ENCODE measurements at places on chromosomes 5 and 9.

- DNase-seq: no peak
Observed at GRCh38 chr5:43221502-43221901, 29.5 kb downstream of the NIM1K start.

- DNase-seq: no peak
Observed at GRCh38 chr5:67149057-67149950, 47.3 kb downstream of the CD180 start.

- no peak for DNase-seq
Observed at GRCh38 chr5:10623305-10623910, 59.5 kb downstream of the ANKRD33B start.

DNA sequence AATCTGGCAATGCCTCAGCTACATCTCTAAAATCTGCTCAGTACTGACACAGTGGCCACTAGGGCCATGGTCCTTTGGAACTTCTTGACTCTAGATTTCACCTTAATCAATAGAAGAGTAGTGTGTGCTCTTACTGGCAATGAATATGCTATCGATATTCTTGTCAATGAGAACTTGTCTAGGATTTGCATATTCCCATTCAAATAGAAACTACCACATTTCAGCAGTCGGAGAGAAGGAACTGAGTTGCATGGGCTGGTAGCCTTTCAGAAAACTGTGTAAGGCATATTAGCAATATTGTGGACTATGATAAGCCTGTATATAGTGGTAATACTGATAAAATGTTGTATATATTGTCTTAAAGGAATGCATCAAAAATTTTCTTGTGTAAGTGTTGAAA is 45.3 kb upstream of the NAA35 start:
- DNase-seq: no peak

GRCh38 chr5:157172403-157172802 is 6.3 kb upstream of the GARIN3 start:
- peak; percentile 47 for DNase-seq

Data from activated effector memory CD4-positive, alpha-beta T cell treated with Interleukin-2 at 50 U/mL for 16 hours (primary cell).